Stimulated activated naive CD4-positive, alpha-beta T cell treated with Interleukin-2 at 50 U/mL for 16 hours (primary cell): ENCODE measurements at places on chromosomes 1 and 21.

- DNase-seq = no peak
These were observed 17.5 kb downstream of the NEK7 start for GRCh38 chr1:198174297-198174696.

GRCh38 chr1:208344202-208344857 lies 100.1 kb upstream of the PLXNA2 start:
- DNase-seq = no peak

DNA sequence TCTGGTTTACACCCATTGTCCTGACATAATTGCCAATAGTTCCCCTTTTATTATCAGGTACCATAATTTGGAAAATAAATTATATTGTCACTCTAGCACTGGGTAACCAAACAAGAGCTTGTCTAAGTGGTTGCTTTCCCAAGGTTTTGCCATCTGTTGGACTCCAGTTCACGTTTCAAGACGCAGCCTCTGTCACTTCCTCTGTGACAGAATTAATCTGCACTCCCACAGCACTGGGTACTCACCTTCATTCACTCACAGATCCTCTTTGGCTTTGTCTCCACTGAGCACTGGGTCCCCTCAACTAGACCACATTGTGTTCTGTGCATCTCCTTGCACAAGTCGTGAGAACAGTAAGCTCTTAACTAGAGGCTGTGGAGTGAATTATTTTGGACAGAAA lies 123.6 kb upstream of the JUN start:
- no peak for DNase-seq

DNA sequence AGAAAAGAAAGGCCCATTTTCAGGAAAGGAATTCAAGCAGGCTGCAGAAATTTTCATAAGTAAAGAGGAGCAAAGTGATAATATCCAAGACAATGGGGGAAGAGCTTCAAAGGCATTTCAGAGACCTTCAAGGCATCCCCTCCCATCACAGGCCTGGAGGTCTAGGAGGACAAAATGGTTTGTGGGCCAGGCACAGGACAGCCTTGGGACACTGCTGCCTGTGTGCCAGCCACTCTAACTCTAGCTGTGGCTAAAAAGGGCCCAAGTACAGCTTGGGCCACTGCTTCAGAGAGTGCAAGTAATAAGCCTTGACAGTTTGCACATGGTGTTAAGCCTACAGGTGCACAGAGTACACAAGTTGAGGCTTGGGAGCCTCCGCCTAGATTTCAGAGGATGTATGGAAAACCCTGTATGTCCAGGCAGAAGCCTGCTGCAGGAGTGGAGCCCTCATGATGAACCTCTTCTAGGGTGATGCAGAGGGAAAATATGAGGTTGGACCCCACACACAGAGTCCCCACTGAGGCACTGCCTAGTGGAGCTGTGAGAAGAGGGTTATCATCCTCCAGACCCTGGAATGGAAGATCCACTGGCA lies 51.8 kb upstream of the ZSWIM5 start:
- no peak for DNase-seq

DNA sequence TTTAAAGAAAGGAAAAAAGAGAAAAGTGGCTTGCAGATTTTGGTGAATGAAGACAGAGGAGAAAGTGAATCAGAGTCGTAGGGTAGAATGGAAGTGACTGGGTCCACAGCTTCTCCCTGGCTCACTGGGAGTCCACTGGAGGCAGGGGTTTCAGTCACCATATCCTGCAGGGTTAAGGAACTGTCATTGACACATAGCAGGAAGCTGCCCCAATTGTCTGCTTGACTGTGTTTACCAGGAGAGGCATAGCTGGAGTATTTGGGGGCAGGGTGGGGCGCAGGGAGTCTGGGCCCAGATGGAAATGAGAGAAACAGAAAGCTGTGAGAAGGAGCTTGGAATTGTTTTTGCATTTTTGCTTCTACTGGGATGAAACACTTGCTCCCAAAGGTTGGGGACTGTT lies 228.8 kb upstream of the CSF3R start:
- DNase-seq = no peak

DNA sequence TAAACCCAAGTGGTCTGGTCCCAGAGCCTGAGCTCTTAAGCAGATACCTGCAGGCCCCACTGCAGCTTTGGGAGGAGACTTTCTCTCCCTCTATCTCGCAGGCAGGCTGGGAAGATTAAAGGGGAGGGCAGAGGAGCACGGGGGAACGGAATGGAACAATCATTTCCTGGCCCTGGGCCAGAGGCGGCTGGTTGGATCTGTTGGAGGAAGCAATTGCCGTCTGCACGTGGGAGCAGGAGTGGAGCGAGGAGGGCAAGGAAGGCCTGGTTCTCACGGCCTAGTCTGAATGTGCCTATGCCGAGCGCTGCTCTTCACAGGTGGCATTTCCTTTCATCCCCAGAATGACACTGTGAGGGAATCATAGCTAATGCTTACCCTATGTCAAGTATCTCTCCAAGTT lies 23.7 kb downstream of the NKAIN1 start:
- DNase-seq = no peak

- peak; percentile 15 for DNase-seq
These were observed 17.7 kb downstream of the TINAGL1 start for GRCh38 chr1:31593770-31594632.

DNA sequence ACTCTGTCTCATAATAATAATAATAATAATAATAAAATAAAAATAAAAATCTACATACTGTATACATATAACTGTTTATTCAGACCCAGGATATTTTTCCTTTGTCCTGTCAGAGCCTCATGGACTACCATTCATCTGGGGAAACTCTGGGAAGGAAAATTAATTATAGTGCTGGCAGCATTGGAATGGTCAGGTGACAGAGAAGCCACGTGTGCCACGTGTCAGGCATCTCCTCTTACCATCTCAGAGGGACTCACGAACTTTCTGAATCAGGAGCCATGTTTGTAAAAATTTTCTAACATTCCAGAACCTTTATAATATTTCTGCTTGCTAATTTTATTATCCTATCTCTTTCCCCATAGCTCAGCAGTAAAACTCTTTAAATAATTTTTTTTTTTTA lies 97.8 kb upstream of the HNRNPU start:
- DNase-seq = no peak

GRCh38 chr21:45996311-45997204 lies 15.0 kb downstream of the COL6A1 start:
- no peak for DNase-seq

- DNase-seq = no peak
These were observed 5.3 kb upstream of the HSPA13 start for GRCh38 chr21:14388282-14388681.

GRCh38 chr1:39236971-39237370 lies 32.5 kb downstream of the MACF1 start:
- no peak for DNase-seq

DNA sequence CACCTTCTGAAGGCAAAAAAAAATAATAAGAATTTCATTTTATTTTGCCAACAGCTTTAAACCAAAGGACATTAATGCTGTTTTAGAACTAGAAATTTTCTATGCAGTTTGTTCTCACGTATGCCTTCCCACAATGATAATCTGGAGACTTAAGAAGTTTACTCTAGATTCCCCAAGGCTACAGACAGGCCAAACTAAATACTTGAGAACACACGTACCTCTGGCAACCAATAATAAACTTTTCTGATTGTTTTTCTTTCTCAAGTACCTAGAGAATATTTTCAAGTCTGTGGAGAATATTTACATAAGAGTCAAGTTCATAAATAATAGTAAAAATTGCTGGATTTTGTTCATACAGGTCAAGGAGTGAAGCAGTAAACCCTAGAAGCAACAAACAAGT lies 15.9 kb downstream of the CLDN8 start:
- DNase-seq = no peak

- no peak for DNase-seq
These were observed 19.3 kb upstream of the OPRD1 start for GRCh38 chr1:28792644-28793121.

- DNase-seq = no peak
These were observed 39.0 kb downstream of the LRRC8C start for GRCh38 chr1:89671775-89672488.
